Stimulated activated CD8-positive, alpha-beta memory T cell treated with anti-CD3 and anti-CD28 coated beads, Interleukin-4, amount 100 ng/mL, for 1 hour (primary cell): ENCODE measurements at places on chromosomes 7 and 10.

DNA sequence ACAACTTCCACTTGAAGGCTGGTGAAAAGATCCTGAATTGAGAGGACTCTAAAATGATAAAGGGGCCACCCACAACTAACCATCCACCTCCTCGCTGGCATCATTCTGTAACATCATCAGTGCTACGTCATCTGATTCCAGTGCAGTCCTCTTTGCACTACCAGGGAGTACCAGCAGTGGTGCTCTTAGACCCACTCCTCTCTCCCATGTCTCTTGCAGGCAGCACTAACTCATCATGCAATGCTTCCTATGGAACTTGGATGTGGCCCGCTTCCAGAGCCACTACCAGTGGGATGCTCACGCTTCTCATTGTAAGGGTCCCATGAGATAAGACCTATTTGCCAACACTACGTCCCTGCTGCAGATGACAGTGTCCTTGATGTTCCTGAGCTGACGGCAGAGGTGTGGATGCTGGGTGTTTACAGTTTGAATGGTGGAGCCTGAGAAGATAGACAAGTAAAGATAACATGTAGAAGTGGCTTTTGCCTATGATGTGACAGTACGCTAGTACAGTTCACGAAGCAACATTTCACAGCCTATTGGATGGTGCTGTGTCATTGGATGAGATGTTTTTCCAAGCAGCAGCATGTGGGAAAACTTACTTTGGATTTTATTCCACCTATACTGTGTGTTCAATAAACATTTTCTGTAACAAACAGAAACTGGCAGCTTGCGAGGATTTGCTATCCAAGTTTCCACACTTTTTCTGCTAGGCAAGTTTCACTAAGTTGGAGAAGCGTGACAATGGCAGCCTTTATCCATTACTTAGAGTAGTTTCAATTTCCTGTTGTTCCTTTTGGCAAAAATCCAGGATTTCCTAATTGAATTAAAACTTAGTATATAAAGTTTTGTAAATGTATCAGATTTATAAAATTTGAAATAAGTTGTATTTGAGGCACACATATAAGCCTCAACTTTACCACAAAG, 35.8 kb upstream of the COBL start:
- no peak for DNase-seq

DNA sequence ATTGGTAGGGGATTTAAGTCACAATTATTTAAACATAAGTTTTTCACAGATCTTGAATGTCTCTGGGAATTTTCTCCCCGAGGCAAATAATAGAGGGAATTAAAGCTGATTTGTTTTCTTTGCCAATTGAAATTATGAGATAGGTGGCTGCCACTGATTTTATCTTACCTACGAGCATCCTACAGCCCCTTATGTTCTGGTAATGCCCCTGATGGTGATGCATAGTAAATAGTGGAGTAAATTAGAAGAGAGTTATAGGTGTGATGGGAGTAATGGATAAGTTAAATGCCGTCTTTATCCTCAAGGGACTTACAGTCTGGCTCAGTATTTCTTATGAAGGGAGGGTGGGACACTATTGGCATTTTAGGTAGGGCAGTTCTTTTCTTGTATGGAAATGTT, 58.1 kb downstream of the HDAC9 start:
- DNase-seq = no peak

- no peak for DNase-seq
Measured at GRCh38 chr7:42605406-42606192, 306.3 kb downstream of the C7orf25 start.

GRCh38 chr7:155908385-155908784, 96.1 kb upstream of the SHH start:
- DNase-seq = no peak

GRCh38 chr10:100683004-100683403, 62.4 kb upstream of the PAX2 start:
- DNase-seq = no peak

DNA sequence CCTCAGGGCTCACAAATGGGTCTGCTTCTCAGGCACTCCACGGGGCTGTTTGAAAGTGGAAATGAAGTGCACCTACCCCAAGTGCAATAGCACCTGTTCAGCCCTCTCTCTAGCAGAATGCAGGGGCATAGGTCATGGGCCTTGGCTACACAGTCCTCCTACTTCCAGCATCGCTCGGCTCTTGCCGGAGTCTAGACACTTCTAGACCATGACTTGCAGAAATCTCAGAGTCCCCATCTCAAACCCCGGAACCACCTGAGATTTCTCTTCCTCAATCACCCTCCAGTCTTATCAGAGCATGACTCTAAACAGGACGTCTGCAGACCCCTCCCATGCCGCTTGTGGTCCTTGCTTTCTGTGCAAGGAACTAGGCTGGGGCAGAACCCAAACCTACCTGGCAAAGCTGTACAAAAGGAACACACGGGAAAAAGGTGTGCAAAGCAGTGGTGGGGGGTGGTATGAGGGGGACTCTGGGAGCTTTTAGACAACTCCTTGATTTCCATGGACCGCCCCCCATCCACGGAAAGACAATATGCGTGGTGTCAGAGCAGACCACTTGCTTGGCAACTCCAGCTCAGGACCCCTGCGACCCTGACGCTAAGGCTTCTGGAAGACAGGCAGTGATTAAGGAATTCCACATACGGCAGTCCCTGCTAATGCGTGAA, 13.8 kb downstream of the TMEM273 start:
- DNase-seq = no peak

- DNase-seq = no peak
Measured at GRCh38 chr10:6054884-6055283, 7.3 kb downstream of the IL2RA start.
